ENCODE measurements at places on chromosomes 16 and 17.

DNA sequence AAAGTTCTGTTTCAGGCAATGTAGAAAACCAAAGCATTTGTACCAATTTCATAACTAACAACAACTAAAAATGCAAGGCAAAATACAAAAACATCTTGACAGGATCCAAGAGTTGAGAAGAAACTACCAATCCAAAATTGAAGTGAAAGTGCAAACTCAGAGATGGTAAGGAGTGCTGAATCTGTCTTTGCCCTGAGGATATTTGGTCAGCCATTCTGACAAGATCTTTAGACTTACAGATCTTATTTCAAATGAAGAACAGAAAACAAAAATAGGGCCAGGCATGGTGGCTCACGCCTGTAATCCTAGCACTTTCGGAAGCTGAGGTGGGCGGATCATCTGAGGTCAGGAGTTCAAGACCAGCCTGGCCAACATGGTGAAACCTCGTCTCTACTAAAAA lies 412.8 kb downstream of the ZFHX3 start:
- no peak for DNase-seq

DNA sequence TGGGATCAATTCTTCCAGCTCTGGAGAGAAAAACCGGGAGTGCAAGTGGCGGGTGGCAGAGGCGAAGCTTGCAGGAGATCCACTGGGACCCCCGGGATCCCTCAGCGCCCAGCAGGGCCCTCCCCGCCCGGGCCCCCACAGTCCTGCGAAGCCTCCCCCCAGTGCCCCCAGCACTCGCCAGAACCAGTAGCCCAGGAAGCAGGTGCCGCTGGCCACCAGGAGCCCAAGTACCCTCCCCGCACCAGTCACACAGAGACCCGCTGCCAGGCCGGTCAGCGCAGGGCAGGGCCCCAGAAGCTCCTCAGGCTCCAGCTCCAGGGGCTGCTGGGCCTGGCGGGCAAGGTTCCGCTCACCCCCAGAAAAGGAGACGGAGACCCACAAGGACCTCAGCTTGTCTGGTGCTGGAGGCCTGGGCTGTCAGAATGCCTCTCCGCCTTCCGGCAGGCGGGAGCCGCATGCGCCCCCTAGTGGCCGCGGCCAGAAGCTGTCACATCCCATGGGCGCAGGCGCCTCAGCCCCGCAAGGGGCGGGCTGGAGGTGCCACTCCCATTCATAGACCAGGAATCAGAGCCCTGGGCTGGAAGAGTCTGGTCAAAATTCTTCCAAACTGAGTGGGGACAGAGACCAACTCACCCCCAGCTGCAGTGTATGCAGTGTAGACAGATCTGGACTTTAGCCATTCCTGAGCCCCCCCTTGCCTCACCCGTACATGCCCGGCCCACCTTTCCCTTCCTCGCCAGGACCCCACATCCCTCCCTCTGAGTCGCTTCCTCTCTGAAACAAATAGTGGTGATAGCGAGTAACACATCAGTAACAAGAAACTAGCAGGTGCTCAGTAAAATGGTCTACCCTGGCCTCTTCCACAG lies 1002.3 kb downstream of the KCNJ18 start:
- no peak for DNase-seq

DNA sequence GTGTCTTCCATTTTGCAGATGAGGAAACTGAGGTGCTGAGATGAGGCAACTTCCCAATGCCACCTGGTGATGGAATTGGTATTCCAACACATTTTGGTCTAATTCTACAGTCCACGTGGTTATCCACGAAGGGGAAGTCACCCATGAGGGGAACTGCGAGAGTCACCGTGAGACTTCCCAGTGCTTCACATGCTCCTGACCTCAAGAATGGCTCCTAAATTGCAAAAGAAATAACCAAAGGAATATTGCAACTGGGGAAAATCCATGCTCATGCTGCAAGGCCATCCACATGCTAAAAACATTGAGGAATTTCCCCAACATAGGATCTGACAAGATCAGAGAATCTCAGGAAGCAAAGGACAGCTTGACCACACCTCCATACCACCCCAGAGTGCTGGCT lies 153.9 kb downstream of the HS3ST3B1 start:
- no peak for DNase-seq

DNA sequence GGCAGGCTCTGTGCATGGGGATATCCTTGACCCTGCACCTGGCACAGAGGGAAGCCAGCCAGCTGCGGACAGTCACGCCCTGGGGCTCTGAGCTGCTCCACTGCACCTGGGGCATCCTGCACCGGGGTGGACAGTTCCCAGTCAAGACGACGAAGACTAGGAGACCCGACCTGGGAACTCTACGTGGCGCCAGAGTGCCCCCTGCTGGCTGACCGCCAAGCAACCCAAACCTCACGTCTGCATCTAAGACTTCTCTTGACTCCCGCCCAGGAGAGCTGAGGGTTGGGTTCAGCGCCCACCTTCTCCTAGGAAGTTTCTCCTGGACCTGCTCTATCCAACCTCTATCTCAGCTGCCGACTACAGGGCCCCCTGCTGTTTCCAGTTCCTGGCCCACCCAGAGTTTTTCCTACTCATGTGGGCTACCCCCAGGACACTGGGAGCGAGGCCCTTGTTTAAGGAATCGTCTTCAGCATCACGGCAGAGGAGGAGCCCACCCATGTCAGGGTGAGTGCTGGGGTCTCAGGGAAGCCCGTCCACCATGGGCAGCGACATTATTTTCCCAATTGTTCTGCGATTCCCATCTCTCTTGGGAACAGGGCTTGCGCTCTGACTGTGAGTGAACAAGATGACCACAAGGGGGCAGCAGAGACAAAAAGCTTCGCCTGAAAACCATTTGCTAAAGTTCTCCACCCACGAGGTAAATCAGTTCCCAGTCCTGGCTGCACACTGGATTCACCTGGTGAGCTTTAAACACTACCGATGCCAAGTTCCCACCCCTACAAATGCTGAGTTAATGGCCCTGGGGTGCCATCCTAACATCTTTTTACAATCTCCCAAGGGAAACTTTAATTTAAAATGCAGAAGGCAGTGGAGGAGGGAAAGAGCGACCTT lies 29.3 kb downstream of the TLE7 start:
- DNase-seq: peak; percentile 64

- no peak for DNase-seq
These were observed 58.7 kb downstream of the RTN4RL1 start for GRCh38 chr17:1966274-1967086.

GRCh38 chr17:29057361-29057760 lies 14.4 kb downstream of the PIPOX start:
- no peak for DNase-seq

DNA sequence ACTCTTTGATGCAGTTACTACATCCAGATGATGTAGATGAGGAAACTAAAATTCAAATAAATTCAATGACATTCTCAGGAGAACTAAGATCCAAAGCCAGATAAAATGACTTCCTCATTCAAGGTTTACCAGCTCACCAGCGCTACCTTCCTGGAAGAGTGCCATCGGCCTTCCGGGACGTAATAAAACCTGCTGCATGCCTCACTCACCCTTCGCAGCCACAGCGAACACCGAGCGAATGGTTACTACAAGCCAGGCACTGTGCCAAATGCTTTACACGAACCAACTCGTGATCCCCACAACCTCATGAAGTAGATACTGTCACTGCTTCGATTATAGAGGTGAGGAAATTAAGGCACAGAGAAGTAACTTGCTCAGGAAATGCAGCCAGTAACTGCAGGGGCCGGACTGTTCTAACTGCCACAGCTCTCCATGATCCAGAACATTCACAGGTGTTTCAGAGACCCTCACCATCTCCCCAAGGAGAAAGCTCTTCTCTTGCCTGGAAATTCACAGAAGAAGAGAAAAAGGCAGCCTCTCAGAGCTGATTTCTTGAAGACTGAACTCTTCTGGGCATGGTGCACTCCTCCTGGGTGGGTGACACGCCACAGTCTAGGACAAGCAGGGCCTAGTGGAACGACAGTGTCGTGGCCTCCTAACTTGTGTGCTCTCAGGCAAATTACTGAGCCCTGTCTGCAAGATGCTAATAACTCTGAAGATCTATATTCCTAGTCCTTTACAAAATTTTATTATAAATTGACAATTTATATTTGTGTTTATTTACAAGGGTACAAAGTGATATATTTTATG lies 46.8 kb downstream of the HIC1 start:
- peak; percentile 55 for DNase-seq

DNA sequence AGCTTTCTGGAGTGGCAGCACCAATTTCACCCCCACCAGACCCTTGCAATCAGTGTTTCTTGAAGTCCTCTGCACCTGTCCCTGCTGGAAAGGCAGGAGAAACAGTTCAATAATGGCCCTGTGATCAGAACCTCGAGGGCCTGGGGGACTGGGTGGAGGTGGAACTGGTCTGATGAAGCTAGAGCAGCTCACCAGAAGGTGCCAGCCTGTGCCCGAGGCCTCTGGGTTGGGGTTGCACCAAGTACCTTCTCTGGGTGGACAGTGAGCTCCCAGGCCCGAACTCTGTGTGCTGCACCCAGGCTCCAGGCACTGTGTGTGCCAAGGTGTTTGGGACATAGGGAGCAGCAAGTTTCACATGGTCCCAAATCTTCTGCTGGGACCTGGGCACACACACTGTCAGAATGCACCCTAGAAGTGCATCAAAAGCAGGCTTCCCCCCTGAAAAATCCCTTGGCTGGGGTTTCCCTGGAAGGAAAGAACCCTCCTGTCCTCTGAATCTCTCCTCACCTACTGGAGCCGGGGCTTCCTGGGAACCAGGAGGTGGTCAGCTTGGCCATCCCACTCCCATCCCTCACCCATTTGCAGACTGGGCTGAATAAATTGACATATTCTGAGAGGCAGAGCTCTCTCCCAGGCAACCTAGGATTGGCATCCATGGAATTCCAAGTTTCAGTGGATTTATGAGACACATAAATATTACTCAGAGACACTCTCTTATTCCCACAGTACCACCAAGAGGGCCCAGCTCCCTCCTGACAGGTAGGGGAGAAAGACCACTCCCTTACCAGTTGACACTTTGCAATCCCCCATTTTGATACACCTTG lies 17.4 kb downstream of the CD300LG start:
- DNase-seq: no peak

GRCh38 chr17:63434951-63435571 lies 11.0 kb downstream of the CYB561 start:
- peak; percentile 80 for DNase-seq

GRCh38 chr17:27764589-27764988 lies 35.7 kb downstream of the NOS2 start:
- DNase-seq: no peak

- no peak for DNase-seq
These were observed 184.9 kb upstream of the CDH11 start for GRCh38 chr16:65306722-65307121.

GRCh38 chr17:78125976-78126894 lies 2.3 kb downstream of the TMC6 start:
- DNase-seq: no peak

- DNase-seq: no peak
These were observed 40.1 kb downstream of the KLHDC4 start for GRCh38 chr16:87725596-87726235.

GRCh38 chr16:50372611-50373344 lies 4.0 kb upstream of the BRD7 start:
- no peak for DNase-seq

- no peak for DNase-seq
These were observed 29.6 kb upstream of the ABCA9 start for GRCh38 chr17:69090365-69090764.

DNA sequence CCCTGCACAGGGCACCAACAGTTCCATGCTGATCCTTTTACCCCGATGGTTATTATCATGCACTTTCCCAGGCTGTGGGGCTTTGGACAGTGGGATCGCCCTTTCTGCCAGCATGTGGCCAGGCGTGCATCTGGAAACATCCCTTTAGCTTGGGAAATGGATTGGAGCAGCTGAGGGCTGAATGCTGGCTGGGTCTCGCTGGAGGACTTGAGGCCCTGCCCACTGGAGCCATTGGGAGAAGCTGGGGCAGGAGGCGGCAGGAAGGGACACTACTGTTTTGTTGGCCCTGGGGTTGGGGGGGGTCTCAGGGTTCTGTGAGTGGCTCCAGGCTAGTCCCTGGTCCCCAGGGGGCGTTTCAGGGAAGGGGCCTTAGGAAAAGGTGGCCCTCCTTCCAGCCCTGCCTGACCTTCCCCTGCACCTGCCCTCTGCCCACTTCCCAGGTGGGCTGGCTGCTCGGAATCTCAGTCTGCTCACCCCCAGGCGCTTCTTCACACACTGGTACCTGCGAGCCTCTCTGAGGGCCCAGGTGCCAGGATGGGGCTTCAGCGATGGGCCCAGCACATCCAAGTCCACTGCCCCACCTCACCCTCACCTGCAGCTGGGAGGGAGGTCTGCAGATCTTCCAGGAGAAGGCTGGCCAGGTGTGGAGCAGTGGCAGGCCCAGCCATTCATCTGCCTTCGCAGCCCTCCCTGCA lies 1.6 kb upstream of the ADGRG3 start:
- no peak for DNase-seq

- DNase-seq: no peak
These were observed 23.7 kb downstream of the IST1 start for GRCh38 chr16:71919035-71919434.

DNA sequence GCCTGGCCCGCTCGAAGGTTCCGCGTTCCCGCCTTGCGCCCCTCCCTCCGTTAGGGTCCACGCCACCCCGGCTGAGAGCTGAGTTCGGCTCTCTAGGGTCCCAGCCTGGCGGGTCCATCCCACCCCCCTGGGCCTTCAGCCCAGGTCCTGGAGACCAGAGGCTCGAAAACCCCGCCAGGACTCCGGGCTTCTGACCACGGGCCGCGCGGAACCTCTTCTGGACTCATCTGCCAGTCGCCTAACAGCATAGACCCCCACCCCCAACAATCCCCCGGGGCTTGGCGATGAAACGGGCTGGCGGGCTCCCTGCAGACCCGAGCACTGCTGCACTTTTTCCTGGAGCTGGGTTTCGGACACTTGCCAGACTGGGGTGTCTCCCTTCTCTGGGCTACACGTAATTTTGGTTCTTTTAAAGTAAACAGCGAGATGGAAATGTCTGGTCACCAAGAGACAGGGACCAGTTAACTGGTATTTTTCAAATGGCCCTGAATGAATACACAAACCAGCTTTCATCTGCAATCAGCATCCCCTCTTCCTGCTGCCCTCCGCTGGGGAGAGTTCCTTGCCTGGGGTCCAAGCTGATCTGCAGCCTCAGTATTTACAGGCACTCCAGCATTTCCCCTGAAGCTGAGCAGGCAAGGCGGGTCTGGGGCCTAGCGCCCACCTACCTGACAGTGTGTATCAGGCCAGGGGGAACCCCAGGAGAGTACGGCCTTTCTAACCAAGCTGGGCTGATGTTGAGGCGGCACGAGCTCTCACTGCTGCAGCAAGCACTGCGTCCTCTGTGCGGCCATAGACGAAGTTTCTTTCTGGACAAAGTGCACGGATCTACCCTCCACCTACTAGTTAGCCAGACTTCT lies 639 bp upstream of the TRIM65 start:
- no peak for DNase-seq

- DNase-seq: no peak
These were observed 345.4 kb upstream of the EEF2KMT start for GRCh38 chr16:5442986-5443385.

DNA sequence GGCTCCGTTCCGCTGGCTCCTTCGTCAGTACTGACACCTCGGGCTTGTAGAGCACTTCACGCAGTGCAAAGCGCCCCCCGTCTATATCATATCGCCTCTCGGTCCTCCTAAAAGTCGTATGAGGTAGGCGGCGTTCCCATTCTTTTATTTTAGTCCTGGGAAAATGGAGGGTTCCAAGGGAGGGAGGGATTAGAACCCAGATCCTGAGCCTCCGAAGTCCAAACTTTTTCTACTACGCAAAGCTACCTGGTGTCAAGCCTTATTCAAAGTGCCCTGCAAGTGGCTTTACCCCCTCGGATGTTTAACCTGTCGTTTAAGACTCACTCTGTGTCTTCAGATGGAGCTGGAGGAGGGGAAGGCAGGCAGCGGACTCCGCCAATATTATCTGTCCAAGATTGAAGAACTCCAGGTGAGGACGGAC lies 348 bp upstream of the FTSJ3 start:
- DNase-seq: no peak

- peak; percentile 89 for DNase-seq
These were observed 7.6 kb upstream of the PHKG2 start for GRCh38 chr16:30740364-30741251.
